Left lobe of liver (tissue), 2 donors: ENCODE measurements at places on chromosomes 2 and 18.
A peak's percentile ranks its signal among the peaks of the same experiment; 100 is the strongest.

DNA sequence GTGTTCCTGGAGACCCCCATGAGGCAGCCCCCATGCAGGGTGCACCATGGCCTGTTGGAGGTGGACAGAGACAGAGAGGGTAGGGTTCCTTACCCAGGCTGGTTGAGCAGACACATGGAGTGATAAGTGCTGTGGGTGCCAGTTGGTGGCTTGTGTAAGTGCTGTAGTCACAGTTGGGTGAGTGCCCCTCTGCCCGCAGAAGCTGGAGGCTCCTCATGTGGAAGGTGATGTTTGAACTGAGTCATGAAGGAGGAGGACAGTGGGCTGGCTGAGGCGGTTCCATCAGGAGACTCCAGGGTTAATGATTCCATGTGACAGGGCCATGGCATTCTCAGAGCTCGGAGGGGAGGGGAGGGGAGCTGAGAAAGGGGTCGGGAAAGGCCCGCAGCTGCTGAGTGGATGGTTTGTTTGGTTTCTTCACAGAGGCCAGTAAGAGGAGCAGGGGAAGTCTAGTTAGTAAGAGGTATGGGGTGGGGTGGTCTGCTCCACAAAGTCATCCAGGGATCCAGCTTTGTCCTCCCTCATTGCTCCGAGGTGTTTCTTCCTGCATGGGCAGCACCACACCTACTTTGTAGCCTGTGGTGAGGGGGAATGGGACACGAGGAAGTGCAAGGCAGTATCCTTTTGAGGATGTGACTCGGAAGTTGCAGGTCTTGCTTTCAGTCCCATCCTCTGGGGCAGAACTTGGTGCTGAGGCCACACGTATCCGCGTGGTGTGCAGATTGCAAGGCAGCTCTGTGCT lies 13.6 kb downstream of the IMPA2 start:
- no peak for DNase-seq

- no peak for DNase-seq
Measured at GRCh38 chr2:1153920-1154319, 203.3 kb downstream of the SNTG2 start.

GRCh38 chr2:105744909-105745853 lies at the start of gene NCK2:
NCK2 (plus strand) TSS chr2:105744912; CDS start chr2:105855064, 110,152 bp downstream.
- DNase-seq: peak; percentile 51

GRCh38 chr2:46988733-46989481 lies 73.3 kb upstream of the MCFD2 start:
- peak; percentile 78 for DNase-seq
